Fibroblast of the conjunctiva (primary cell): ENCODE measurements at places on chromosomes 12 and 14.

DNA sequence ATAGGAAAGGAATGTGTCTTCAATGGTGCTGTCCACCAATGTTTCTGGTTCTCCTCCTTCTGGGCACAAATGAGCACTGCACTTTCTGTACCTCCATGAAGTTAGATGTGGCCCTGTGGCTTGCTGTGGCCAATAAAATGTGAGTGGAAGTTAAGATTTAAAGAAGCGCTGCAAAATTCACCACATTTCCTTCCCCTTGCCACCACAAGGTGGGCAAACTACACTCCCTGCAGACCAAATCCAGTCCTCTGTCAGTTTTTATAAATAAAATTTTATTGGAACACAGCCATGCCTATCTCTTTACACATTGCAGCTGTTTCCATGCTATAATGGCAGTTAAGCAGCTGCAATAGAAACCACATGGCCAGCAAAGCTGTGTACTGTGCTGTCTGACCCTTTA, 141.4 kb upstream of the TMPO start:
- DNase-seq: no peak

DNA sequence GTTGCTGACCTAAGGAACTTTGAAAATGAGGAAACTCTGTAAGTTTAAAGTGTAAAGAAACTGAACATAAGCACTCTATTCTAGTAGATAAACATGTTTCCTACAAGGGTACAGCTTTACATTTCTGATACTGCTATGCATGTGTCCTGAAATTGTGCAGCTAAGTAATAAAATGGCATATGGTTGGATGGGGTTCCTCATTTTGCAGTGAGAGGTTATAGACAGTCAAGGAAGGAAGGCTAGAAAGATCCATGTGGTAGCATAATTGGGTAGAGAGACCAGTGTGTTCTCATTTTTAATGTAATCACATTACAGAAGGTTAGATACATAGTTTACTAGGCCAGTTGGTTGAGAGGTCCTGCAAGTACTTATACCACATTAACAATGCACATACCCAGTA, 477.0 kb downstream of the TMEM121 start:
- DNase-seq: no peak

DNA sequence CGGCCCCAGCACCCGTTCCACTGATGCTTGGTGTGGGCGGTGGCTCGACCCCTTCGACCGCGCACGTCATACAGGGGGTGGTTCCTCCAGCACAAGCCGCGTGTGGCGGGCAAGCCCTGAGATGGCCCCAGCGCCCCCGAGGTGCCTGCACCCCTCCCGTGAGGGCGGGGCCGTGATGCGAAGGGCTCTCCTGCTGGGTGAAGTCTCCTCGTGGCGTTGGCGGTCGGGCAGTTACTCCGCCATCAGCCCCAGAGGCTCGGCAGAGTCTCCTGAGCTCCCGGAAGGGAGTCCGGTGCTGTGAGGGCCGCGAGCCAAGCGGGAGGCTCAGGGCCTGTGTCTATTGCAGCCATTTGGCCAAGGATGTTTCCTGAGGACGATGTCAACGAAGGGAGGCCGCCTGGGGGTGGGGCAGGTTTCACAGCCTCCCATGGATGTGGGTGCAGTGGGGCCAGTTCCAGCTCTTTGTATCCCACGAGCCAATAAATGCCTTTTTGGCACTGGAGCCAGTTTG, 78.1 kb upstream of the GALNT9 start:
- DNase-seq: no peak

GRCh38 chr14:89641495-89642175, 224.6 kb upstream of the FOXN3 start:
- DNase-seq: no peak

DNA sequence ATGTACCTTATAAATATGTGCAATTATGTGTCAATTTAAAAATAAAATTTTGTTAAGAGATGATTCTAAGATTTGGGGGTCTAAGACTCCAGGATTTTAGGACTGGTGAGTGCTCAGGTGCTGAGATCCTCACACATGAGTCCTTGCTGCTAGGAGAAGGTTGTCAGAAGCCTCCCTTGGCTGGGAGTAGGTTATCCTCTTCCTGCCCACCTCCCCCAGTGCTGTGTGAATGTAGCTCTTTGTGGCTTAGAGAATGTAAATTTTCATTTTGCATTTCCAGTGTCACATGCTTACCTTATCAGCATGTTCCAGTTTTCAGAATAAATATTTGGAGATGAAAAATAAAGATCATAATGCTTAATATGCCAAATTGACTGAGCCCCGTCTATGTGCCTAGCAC, 114.2 kb upstream of the MDM1 start:
- no peak for DNase-seq

DNA sequence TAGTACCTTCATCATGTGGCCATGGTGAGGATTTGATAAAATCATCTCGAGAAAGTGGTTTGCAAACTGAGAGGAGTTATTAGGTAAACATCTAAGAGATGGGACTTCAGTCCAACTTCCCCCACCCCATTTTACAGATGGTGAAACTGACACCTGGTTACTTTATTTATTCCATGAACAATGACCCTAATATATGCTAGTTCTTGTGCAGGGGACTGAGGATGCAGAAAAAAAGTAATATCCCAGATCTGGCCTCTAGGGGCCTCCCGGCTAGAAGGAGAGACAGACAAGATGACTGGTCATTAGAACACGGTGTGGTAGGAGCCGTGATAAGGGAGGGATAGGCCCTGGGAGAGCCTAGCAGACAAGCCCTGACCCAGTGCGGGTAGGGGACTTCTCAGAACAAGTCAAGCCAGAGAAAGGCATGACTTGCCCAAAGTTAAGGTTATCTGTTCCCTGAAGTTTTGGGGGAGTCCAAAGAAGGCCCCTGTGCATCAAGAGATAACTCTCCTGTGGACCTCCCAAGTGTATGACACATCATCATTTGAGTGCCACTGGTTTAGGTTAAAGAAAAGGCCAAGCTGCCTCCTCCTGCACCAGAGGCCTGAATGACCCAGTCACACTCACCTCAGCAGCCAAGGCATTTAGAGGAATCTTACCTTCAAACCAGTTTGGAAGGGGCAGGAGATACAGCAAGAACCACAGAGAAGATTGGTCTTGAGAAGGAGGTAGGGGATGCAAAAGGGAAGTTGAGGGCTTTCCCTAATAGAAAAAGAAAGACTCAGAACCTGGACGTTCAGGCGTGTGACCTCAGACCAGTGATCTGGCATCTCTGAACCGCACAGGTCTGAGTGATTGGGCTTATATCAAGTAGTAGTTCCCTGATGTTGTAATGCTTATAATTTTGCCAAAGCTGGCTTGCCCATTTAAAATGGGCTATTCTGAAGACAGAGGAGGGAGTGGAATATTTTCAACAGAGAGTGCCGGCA, 1.6 kb downstream of the CMKLR1 start:
- DNase-seq: no peak

DNA sequence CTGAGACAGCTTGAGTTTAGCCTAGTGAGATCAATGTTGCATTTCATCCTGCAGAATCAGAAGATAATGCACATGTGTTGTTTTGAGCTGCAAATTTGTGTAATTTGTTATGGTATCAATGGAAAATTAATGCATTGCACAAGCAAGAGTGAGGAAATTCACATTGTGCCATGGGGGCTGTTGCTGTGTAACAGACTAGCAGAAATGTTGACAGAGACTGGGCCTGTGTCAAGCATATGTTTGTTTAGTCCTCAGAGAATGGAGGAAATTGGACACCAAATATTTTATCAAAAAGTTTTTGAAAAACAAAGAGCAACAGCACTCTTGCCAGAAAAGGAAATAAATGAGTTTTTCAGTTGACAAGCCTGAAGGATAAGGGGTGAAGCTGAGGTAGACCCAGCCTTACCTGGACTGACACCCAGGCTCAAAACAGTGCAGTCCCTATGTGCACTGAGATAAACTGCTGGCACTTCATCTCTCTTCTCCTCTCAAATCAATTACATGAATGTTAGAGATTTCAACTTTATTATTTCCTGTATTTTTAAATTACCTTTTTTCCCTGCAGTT, 1150.0 kb downstream of the FSCB start:
- DNase-seq: no peak

DNA sequence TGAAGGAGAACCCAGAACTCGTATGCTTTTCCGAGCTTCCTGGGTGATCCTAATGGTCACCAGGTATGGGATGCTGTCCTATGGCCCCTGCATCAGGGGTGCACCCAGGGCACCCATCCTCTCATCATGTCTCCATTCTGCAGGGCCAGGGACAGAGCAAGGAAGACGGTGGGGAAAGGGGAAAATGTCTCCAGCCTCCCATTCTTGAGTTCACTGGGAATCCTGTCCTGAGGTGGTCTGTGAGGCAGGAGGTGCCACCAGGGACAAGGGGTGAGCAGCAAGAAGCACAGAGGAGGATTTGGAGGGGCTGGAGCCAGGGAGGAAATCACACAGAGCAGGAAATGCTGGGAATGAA, 14.9 kb upstream of the SLC6A12 start:
- DNase-seq: no peak

GRCh38 chr14:95182379-95182778, 25.1 kb upstream of the DICER1 start:
- DNase-seq: no peak

DNA sequence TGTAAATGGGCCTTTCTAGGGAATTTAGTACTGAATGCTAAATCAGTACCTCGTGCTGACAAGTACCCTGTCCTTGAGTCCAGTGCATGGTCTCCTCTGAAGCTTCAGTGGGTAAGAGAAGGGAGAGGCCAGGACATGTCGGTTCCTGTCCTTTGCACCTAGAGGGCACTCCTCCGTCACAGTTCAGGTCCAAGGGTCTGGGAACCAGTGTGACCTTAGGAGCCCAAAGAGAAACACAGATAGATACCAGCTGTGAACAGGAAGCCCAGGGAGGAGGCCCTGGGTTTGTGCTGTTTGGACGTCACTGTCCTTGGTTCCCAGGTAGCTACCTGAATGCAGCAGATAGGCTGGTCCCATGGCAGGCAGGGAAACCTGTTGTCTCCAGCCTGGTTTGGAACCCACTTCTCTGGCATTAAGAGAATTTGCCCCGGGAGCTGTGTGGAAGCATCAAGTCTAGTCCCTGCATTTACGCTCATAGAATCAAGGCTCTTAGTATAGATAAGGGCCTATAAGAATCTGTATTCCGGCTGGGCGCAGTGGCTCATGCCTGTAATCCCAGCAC, 3.9 kb upstream of the FGF23 start:
- DNase-seq: no peak

DNA sequence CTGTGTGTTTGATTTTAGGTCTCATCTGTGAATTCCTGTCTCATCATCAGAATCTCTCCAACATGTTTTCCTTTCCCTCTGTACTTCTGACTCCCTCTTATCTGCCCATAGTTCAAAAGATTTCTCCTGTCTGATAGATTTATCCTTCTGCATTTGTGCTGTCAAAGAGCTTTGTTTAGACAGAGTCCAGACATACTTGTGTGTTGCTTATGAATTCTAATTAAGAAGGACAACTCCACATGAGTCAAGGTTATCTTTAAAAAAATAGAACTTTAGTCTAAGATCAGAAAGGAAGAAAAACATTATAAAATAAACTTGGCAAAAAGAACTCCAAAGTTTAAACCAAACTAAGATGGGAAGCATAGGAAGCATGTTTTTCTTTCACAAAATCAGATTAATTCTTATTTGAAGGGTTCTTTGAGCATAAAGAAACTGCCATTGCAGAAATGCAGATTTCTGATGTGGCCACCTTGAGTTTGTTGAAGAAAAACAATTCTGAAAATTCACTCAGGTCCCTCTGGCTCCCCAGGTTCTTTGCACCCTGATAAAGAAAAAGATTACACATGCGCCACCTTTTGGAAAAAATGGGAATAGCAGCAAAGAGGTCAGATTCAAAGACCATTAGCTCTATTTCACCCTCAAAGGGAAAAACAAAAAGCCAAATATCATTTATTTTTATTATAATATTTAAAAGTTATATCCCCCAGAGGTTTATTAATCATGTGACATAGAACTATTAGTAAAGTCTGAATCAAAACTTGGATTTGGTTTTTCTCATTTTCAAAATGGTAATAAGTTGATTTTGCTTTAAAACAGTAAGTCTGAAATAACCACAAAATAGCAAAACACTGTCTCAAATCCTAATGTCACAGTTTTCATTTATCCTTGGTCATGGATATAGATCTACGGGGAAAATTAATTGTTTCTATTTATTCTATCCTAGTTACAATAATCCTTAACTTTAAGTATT, 143.7 kb upstream of the DCN start:
- DNase-seq: peak; percentile 50

GRCh38 chr12:29662734-29663323, 120.9 kb downstream of the TMTC1 start:
- no peak for DNase-seq

DNA sequence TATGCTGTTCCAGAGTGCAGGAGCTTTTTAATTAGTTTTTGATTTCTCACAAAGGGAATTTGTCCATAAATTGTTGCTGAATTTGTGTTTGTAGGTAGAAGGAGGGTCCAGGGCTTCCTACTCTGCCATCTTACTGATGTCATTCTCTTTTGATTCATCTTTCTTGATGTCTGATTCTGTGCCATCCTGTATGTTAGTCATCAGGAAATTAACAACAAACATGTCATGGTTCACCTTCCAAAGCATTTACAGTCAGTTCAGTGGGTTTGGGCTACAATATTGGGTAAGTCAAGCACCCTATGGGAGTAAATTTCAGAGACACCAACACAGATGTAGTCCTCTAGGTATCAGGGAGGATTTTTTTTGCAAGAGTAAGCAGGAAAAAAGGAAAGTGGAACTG, 135.2 kb upstream of the SLC38A2 start:
- DNase-seq: no peak

GRCh38 chr14:100629696-100630095, 42.5 kb upstream of the BEGAIN start:
- DNase-seq: no peak

DNA sequence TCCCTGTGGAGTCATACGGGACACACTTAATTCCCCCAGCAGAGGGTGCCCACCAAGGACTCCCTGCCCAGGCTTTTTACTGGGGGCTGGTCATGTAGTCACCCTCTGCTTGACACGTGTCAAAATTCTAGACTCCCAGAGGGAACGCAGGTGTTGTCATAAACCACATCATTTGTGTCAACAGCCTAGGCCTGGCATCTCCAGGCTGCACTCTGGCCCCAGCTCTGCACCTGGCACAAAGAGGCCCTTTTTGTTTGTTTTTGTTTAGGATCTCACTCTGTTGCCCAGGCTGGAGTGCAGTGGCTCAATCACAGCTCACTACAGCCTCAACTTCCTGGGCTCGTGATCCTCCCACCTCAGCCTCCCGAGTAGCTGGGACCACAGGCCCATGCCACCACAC, 21.1 kb downstream of the BRI3BP start:
- no peak for DNase-seq
